DMS53 (cell line): ENCODE measurements at places on chromosomes 6 and 20.

GRCh38 chr6:4914420-4915159 lies 89.2 kb downstream of the RPP40 start:
- DNase-seq, result no peak

DNA sequence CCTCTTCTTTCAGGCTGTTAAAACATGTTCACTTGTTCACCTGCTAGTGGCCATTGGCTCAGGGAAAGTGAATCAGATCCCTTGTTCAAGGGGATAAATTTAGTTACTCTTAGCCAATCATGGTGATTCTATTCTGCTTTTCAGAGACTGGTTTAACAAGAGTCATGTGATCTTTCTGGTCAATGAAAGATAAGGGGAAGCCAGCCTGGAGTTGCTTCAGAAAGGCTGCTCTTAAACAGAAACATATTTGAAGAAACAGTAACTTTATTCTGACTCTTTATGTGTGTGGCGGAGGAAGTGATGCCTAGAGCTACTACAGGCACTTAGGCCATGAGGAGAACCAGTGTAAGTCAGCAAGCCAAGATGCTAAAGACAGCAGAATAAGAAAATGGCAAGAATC lies 28.1 kb upstream of the AHI1 start:
- no peak for DNase-seq

GRCh38 chr6:105832313-105832761 lies 253.8 kb upstream of the PRDM1 start:
- no peak for DNase-seq

- no peak for DNase-seq
These were observed 8.0 kb upstream of the NPBWR2 start for GRCh38 chr20:64115171-64115911.

DNA sequence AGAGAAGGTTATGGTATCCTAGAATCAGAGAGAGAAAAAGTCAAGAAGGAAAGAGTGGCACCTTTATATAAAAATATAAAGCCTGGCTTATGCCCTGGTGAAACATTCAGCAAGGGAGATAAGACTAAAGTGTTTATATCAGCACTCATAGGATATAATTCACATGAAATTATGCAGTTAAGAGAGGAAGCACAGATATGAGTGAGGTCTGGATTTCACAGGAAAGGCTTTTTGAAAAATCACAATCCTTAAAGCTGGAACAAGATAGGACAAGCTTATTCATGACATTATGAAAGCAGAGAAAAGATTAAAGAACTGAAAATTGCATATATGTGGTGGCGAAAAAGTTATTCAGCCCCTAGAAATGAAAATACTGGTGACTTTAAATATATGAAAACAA lies 181.2 kb upstream of the FLRT3 start:
- DNase-seq, result no peak

- DNase-seq, result no peak
These were observed 677.5 kb downstream of the HDGFL1 start for GRCh38 chr6:23246896-23247295.

GRCh38 chr6:128826606-128827005 lies 56.3 kb upstream of the LAMA2 start:
- no peak for DNase-seq

GRCh38 chr6:37033819-37034795 lies 28.7 kb downstream of the FGD2 start:
- DNase-seq, result no peak

DNA sequence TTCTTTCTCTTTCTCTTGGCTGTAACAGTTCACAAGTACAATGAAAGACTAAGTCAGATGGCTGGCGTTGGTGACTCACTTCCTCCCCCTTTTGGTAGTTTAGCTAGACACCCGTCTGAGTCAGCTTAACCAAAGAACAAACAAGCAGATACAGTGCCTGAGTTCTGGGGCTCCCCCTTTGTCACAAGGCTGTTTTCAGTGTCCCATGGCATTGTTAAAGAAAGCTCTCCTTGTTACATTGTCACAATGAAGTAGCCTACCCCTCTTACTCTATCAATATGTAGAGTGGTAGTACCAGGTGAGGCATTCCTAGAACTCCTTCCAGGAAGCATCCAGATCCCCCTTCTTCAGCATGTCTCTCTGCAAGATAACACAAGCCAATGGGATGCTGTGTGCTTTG lies 38.6 kb downstream of the KIAA0408 start:
- DNase-seq, result peak; percentile 84

DNA sequence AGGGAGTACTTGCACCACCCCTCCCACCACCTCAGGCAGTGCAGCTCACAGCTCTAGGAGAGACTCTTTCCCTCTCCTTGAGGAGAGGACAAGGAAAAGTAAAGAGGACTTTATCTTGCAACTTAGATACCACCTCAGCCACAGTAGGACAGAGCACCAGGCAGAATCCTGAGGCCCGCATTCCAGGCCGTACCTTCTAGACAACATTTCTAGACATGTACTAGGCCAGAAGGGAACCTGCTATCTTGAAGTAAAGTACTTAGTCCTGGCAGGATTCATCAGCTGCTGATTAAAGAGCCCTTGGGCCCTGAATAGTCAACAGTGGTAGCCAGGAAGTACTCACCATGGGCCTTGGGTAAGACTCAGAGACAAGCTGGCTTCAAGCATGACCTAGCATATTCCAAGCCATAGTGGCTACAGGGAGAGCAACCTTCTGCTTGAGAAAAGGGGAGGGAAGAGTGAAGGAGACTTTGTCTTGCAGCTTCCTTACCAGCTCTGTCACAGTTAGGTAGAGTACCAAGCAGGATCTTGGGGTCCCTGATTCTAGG lies 384.4 kb upstream of the RNF217 start:
- peak; percentile 4 for DNase-seq

DNA sequence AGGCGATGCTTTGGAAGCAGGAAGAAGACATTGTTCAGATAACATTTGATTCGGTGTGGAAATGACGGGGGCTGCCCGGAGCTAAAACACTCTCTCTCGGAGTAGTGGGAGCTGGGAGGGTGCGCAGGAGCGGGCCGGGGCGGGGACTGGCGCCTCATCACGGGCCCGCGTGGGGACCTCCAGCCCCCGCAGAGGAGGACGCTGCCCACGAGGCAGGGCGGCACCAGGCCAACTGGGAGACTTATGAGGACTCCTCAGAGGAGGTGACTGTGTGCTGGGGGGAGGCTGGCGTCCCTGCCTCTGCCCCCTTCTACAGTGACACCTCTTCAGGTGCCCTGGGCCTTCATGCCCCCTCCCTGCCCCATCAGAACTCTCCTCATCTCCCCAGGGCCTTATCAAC lies 15.2 kb downstream of the DDO start:
- DNase-seq, result peak; percentile 27

GRCh38 chr20:42496595-42496994 lies 693.1 kb downstream of the PTPRT start:
- no peak for DNase-seq

DNA sequence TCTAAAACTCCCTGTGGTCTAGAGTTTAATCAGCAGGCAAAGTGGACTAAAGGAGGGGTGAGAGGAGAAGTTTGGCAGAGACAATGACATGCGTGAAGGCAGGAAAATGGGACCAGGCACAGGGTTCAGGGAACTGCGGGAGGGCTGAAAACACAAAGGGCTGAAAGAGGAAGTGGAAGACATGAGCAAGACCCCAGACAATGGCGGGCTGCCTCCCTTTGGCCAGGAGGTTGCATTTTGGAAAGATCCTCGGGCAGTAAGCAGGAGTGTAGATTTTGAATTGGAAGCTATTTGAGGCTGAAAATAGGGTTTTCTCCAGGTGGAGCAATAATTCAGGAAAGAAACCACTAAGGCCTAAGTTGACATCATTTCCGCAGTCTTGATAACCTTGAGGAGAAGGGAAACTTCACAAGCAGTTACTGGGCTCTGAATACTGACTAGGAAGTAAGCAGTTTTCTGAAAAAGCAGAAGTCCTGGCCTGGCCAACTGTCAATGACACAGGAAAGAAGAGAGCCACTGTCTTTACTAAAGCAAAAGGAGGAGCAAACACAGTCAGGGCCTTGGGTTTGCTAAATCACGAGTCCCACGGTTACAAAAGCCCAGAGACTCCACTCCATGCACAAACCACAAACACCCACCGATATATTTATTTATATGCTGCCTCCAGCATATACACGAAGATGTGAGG lies 3.4 kb downstream of the LY86 start:
- no peak for DNase-seq

- DNase-seq, result no peak
These were observed 11.9 kb upstream of the ME1 start for GRCh38 chr6:83442752-83443151.

- DNase-seq, result no peak
These were observed 99.5 kb downstream of the KLHL32 start for GRCh38 chr6:97023982-97024381.

DNA sequence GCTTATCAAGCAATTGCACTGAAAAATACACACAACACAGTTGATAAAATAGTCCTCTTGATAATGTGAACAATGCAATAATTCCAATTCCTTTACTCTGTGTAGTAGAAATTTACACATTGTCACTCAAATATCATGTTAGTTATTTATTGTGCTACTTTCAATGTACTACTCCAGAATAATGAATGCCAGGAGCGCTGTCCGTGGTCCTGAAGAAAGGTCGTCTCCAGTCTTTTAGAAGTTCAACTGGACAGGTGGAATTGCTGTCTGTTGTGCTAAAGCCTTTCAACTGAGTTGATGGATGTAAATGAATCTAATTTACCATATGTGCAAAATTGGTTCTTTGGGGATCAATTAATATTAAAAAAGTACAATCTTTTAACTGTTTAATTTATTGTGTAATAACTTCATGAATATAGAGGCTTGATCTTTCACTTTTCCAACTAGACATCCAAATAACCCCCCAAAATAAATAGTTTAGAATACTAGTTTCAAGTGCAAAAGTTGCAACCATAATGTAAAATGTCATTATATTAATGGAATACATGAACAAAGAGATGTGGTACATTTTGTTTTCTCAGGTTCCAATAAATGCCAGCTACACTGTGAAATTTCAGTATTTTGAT lies 3.2 kb downstream of the GRIK2 start:
- DNase-seq, result peak; percentile 49

GRCh38 chr6:36852481-36853147 lies 13.4 kb upstream of the CPNE5 start:
- DNase-seq, result peak; percentile 12

DNA sequence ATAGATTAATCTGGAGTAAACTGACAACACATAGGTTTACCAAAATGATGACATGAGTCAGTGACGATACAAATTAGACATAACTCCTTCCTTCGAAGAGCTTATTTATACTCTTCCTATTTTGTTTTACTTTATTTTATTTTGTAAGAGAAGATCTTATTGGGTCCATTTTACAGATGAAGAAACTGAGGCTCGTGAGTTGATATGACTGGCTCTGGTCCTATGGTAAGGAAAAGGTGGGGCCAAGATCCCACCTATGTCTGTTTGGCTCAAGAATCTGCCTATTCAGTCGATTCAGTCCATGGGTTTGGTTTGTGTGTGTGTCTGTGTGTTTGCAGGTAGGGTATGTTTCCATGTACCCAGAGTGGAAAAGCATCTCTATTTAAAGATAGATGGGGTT lies 8.4 kb upstream of the R3HDML start:
- no peak for DNase-seq

- peak; percentile 96 for DNase-seq
These were observed 251.0 kb downstream of the KHDC1L start for GRCh38 chr6:72974276-72974675.

DNA sequence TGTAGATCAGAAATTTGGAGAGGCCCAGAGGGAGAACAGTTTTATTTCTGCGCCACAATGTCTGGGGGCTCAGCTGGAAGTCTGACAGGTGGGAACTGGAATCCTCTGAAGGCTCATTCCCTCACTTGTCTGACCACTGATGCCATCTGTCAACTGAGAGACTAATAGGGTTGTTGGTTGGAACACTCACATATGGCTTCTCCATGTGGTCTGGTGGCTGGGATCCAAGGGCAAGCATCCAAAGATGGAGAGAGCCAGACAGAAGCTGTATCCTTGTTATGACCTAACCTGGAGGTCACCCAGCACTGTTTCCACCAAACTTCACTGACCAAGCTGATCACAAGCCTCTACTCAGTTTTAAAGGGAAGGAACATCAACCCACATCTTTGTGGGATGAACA lies 117.9 kb upstream of the AKAP12 start:
- DNase-seq, result no peak

- DNase-seq, result no peak
These were observed 44.6 kb downstream of the SUN5 start for GRCh38 chr20:32959351-32960221.

GRCh38 chr6:114739656-114740055 lies 396.8 kb upstream of the HS3ST5 start:
- DNase-seq, result peak; percentile 59

DNA sequence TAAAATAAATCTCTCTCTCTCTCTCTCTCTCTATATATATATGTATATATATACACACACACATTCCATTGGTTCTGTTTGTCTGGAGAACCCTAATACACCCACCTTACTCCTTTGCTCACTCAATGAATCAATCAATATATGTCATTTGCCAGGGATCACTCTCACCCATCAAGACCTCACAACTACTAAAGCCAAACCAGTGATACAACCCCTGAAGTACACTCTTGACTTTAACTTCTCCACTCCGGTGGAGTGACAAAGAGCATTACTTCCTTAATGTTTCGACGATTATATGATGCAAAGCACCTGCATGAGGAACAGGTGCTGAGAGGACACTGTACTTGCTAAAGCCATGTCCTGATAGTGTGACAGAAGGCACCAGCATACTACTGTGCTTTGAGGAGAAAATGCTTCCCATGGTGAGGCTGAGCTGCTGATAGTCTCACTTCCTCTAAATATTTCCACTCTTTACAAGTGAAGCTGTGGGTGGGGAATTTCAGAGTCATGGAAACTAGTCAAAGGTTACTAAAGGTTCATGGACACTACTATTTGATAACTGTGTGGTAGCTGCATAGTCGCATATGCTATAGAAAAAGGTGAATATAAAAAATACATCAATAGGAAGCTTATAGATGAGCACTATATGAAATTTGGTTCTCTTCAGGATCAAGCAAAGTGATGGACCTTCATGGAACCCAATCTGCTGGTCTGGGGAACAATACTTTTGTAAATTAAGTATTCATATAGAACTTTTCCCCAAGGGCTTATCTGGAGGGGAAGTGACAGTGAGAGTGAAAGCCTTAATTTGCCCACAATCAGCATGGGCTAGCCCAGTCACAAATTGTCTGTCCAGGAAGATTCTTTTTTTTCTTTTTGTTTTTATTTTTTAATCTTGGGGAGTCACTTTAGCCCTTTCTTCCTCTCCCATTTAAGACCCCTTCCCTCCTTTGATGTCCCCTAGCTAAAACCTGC lies 141.9 kb upstream of the NEDD9 start:
- no peak for DNase-seq

GRCh38 chr6:105402090-105402938 lies 568 bp downstream of the PREP start:
- peak; percentile 62 for DNase-seq
